ENCODE measurements at places on chromosomes 6 and 20.

DNA sequence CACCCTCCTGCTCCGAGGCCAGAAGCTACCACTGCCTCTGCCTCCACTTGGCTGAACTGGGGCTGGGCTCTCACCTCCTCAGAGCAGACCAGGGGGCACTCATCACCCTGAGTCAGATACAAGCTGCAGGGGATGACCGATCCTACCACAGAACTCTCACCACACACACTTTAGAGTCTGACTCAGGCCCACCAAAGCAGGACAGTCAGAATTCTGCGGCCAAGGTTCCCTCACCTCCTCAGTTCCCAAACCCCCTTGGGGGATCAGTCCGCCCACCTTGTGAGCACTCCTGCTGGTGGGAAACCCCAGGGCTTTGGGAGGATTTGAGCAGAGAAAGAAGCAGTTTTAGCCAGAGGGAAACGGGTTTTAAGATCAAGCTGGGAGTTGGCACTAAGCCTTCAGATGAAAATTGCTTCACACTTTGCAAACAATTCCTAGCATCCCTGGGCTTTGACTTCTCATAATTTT is 587.8 kb upstream of the JAG1 start:
- DNase-seq = peak; percentile 95

- no peak for DNase-seq
Measured at GRCh38 chr20:63934271-63935068, 21.7 kb downstream of the UCKL1 start.

GRCh38 chr6:72151742-72152141 is 265.4 kb downstream of the RIMS1 start:
- DNase-seq = no peak

DNA sequence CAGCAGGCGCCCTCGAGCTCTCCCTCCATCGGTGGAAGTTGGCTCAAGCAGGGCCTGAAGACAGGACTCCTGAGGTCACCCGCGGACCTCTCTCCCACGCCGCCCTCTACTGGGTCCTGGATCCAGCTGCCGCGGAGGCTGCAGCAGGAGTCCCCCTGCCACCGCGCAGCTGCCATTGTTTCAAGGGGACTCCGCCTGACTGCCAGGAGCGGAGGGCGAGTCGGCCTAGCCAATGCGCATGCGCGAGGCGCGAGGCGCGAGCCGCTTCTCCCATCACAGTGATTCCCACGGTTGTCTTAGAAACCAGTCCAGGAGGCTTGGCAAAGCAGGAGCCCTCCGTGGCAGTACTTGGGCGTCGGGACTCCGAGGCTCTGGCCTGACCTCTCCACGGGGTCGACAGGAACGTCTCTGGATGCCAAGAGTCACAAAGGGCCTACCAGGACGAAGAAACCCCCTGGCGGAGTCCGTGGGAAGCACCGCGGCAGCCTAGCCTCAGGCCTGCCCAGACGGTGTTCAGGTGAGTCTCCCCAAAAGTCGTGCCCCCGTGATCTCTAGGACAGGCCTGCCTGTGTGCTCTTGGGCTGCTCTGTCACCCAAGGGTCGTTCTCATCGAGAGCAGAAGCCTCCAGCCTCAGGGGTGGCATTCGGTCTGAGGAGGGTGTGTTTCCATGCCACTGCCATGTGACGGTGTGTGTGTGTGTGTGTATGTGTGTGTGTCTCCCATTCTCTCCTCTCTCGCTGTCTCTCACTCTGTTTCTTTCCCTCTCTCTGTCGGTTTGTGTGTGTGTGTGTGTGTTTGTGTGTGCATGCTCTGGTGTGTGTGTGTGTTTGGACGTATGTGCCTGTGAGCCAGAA is 290.6 kb upstream of the ZNF337 start:
- peak; percentile 45 for DNase-seq

GRCh38 chr6:43052842-43053544 is 658 bp downstream of the CUL7 start:
- DNase-seq = no peak

- DNase-seq = no peak
Measured at GRCh38 chr6:156695742-156696141, 81.4 kb upstream of the ARID1B start.

GRCh38 chr6:142627474-142627873 is 317.5 kb downstream of the HIVEP2 start:
- no peak for DNase-seq

DNA sequence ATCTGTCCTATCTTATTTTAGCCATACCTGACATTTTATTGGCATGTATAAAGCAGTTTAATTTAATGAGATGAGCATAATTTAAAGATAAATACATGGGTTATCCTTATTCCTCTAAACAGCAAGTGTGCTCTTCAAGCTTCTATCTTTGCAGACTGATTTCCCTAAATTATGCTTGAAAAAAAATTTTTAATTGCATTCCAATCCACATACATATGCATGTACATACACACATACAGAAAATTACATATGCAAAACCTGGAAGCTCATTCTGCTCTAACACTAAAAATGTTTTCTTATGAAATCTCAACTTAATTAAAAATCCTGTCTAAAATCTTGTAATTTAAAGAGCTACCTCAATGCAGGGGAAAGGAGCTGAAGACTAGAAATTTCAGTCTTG is 35.3 kb downstream of the FKBP1C start:
- DNase-seq = no peak

DNA sequence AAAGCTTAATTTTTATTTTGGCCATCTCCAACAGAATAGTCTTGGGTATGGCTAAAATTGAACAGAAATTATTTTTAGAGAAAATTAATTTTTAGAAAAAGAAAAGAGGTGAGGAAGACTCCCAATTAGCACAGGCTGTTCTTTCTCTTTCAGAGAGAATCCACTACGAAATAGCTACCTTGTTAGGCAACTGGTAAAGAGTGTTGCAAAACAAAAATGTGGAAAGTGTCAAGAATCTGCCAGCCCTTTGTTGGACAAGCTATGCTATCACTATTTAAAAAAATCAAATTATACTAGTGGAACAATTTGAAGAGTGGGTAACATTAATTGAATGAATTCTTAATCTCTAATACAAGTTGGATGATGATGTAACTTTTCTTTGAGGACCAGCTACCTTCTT is 19.2 kb upstream of the ZSCAN9 start:
- no peak for DNase-seq

DNA sequence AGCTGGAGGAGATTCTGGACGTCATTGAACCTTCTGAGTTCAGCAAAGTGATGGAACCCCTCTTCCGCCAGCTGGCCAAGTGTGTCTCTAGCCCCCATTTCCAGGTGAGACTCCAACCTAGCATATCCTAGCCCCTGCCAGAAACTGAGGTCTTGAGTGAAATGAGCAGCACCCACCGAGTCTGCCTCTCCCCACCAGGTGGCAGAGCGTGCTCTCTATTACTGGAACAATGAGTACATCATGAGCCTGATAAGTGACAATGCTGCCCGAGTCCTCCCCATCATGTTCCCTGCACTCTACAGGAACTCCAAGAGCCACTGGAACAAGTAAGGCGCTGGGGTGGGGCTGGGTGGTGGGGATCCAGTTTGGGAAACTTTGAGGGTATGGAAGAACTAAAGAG is 4.6 kb downstream of the MEA1 start:
- peak; percentile 34 for DNase-seq

DNA sequence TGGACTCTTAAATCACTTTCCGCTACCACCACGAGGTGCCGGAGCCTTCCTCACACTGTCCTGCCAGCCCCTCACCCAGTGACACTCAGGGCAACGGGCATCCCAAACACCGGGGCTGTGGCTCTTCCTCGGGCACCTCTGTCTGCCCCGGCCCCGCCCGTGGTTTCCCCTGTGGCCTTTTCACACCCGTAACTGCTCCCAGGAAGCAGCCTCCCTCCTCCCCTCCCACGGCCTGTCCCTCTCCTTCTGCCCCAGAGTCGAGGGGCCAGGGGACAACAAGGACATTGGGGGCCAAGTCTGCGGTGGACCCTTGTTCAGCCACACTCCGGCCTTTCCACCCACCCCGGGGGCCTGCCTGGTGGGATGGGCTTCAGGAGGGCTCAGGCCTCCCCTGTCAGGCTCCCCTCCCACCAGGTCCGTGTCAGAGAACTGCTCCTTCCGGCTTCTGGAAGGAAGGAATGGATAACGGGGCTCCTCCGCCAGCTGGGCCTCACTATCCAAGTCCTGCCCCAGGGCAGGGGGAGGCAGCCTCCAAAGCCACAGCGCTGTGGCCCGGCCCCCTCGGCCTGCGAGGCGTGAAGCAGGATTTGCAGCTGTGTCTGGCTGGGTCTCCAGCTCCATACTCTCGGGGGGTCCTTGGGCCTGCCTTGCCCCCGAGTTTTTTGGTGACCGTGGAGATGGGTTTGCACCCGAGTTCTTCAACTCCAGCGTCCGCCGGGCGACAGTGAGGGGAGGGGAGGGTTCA is 54.7 kb upstream of the CHRNA4 start:
- no peak for DNase-seq

DNA sequence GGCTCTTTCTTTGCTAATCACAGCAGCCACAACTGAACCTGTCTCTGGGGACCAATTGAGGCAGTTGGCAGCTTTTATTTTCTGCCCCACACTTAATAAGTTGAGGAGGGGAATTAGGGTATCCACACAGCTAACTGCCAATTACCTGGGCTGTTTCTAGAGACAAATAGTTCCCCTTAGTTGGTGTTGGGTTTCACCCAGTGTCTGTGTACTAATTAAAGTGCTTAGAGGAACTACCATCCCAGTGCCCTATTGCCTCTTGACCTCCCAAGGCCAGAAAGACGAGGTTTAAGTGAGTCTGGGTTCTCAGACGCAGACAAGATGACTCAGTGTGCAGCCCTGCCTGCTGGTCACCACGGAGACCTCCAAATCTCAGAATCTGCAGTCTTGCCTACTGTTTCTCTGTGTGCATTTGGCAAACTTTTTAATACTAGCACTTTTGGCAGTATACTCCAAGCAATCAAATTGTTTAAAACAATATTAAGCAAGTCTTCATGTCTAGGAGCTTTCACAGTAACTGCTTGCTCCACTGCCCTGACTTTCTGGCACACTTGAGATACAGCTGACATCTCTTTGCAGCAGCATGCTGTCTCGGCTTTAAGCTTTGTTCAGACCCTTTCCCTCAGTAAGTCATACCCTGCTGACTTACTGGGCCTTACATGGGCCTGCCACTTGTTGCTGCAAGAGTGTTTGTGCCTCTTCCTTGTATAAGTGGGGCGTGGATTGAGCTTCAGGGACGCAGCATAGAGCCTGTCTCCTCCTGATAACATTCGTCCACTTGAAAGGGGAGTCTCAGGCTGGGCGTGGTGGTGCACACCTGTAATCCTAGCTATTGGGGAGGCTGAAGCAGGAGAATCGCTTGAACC is 31.9 kb downstream of the STK35 start:
- peak; percentile 76 for DNase-seq

All from fibroblast of upper back skin (primary cell).